ENCODE measurements at places on chromosomes 1 and 21.

DNA sequence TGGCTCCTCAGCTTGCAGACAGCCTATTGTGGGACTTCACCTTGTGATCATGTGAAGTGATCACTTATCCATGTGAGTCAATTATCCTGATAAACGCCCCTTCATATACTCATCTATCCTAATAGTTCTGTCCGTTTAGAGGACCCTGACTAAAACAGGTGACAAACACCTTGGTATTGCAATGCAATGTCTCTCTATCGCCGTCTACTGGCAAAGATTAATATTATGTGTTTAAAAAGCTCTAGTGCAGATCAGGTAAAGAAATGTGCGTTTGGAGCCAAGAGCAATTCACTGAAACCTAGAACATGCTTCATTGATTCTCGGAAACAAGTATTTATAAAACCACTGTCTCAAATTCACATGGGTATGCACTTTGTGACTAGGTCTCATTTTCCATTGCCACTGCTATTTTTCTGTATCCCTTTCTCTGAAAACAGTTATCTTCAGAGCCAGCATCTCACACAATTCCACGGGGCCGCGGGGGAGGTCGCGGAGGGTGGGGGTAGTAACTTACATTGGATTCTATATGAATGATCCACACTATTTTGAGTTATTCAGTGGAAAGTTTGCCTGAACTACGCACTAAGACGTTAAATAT, 554.6 kb upstream of the NCAM2 start:
- no peak for DNase-seq

DNA sequence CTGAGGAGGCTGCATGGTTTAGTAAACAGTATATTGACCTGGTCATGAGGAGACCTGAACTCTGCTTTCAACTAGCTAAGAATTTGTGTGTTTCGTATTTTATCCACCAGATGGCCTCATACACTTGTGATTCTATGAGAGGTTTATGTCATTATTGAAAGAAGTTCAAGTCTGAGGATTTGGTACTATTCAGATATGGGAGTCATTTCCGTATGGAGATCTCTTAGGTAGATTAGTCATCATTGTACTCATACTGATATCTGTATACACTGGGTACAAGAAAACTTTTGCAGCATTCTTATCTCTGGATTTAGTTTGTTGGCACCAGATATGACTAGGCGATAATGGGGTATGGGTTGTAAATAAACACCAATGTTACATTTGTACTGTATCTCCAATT, 26.6 kb downstream of the ATF6 start:
- DNase-seq: peak; percentile 82

DNA sequence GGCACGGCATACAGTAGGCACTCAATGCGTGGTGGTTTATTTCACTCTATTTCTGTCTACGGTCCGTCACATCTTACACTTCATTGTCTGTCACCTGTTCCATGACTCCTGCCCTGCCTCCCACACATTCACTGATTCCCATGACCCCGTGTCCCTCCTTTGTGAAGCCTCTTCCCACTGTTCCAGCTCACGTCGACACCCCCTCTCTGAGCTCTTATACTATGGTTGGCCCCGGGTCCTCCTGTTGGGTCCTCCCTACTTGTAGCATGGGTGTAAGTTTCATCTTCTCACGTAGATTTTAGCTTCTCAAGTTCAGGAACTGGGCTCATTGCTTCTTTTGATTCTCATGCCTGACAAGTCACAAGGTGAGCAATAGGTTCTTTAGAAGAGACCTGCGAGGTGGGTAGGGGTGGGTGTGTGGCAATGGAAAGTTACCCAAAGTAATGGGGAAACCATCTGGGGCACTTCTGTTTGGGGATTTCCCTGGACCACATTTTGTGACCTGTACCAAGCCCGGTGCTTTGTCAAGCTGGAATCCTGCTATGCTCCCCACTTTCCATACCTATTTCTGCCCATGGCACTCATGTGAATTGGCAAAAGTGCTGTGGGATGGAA, 22.1 kb upstream of the IL10 start:
- no peak for DNase-seq

GRCh38 chr1:115546846-115547245, 94.9 kb upstream of the VANGL1 start:
- DNase-seq: no peak

GRCh38 chr1:164735315-164736052, 176.5 kb downstream of the PBX1 start:
- DNase-seq: peak; percentile 74

- DNase-seq: no peak
Observed at GRCh38 chr1:2805801-2806430, 4.4 kb upstream of the TTC34 start.

- no peak for DNase-seq
Observed at GRCh38 chr21:17784604-17785402, 34.4 kb downstream of the C21orf91 start.

GRCh38 chr1:68429233-68429808, 20.4 kb downstream of the RPE65 start:
- DNase-seq: no peak

- DNase-seq: peak; percentile 52
Observed at GRCh38 chr1:99115231-99115630, 110.6 kb upstream of the PLPPR5 start.

DNA sequence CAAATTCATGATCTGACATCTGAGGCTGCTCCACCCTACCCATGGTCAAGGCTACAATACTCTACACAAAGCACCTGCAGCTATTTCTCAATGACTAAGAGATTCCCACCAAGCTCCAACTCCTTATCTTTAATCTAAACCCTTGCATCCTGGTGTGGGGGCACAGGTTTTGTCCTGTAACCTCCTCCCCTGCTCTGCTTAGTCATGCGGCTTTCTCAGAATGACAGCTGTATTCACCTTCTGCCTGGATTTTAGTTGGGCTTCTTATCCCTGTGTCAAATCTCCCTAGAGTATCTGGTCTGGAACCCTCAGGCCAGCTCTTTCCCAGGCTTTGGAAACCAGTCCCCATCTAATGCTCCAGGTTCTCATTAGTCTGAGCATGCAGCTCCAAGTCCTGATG, 159.0 kb downstream of the BARHL2 start:
- DNase-seq: no peak

DNA sequence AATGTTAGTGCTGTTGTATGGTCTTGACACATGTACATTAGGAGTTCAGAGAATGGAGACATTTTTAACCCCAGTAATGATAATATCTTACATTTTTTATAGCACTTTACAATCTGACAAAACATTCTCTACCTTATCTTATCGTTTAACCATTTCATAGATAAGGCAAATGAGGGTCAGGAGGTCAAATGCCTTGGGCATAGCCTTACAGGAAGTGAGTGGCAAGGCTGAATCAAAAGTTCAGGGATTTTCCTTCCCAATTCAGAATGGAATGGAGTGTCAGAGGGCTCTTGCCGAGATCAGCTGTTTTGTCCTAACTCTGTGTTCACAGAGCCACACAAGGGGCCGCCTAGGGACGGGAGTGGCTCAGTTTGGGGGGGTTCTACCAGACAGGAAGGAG, 57.6 kb upstream of the AK4 start:
- peak; percentile 12 for DNase-seq

- DNase-seq: peak; percentile 12
Observed at GRCh38 chr1:167922023-167922422, 8.1 kb upstream of the ADCY10 start.

- peak; percentile 90 for DNase-seq
Observed at GRCh38 chr21:45820171-45821091, 161.1 kb upstream of the COL6A1 start.
